HFFc6 (cell line): ENCODE measurements at places on chromosomes 4 and X. TPM values are rescaled to one million over a fixed set of nuclear protein-coding genes. Genes with fewer than 3 reads are reported as not detected.
A peak's percentile ranks its signal among the peaks of the same experiment; 100 is the strongest.

GRCh38 chrX:115595049-115595448 is 34.1 kb downstream of the PLS3 start:
- no peak for DNase-seq

GRCh38 chr4:106495476-106495875 is 126.9 kb upstream of the GIMD1 start:
- no peak for DNase-seq

DNA sequence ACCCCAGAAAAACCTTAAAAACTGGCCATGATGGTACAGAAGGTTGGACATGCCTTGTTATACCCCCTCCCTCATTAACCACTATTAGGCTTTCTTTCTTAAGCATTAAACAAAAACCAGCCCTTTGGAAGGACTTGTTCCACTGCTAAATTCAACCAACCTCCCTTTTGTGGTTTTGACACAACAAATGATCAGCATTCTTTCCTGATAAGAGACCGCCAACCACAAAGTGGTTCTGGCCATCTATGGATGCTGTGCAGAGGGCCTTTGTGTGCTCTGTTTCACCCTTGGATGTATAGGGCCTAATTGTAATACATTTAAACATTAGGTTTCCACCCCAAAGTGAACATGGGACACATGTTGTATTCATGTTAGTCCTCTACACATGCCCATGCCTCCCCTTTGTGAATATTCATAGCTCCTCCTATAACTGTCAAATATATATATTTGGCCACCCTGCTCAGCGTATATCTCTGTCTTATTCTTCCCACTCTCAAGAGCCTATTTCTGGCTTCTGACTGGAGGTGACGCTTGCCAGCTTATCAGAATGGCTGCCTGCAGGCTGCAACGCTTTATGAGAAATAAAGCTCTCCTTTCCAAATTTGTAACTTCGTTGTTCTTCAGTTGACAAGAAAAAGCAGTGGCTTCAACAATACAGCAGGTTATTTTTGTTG is 126.6 kb downstream of the NPNT start:
- DNase-seq = no peak

DNA sequence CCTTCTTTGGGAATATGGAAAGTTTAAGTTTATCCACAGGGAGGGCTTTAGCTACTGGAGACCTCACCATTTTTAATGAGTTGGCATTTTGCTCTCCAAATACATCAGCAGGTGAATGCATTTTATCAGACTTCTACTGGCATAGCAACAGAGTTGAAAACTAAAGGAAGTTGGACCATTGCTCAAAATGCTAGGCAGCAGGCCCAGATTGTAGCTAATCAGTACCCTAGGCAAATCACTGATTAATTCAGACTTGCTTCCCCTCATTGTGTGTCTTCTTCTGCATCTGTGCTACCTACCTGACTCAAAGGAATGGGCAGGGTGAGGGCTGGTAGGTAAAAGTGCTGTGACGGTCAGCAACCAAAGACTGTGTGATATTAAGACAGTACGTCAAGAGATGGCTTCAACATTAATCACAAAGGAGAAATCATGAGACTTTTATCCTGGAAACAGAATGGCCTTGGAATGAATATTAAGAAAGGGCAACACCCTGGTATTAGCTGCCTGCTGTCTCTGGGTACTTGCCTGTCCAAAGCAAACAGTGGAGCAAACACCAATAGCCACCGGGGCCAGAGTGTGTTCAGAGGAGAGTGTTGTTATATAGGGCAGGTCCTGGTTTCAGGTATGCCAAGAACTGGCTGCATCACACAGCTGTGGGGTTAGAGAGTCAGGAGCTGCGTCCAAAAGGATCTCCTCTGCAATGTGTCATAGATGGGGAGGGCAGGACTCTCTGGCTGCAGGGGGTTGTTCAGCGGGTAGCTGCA is 17.1 kb upstream of the SMIM20 start:
- no peak for DNase-seq

DNA sequence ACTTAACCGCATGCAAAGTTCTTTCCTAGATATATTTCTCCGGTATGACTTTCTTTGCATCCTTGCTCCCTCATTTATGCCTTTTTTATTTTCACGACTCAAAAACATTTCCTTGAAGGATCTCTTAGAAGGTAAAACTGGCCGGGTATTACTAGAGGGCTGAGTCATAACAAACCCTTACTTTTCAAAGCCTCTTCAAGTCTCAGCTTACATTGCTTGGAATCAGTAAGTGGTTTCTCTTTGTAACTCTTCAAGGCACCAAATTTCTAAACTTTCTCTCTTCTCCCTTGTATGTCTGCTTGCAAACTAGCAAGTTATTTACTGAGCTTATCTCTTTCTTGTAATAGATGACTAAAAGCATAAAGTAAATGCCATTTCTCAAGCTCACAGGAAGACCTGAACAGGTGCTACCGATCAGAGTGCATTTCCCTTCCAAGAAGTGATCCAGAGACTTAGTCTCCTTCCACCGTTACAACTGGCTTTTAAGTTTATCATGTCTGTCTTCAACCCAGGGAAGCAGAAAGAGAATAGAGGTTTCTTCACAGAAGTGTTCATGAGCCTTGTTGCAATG is 75.5 kb downstream of the ANXA10 start:
- no peak for DNase-seq

DNA sequence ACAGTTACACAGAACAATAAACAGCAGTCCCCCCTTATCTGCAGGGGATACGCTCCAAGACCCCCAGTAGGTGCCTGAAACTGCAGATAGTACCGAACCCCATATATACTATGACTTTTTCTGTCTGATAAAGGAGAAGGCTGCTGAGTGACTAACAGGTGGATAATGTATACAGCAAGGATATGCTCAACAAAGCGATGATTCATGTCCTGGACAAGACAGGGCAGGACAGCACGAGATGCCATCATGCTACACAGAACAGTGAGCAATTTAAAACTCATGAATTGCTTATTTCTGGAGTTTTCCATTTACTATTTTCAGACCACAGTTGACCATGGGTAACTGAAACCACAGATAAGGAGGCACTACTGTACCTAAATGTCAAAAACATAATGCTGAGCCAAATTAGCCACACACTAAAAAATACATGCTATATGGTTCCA is 76.1 kb downstream of the MANBA start:
- peak; percentile 82 for DNase-seq

GRCh38 chrX:39550795-39551361 is 546.9 kb downstream of the BCOR start:
- no peak for DNase-seq

DNA sequence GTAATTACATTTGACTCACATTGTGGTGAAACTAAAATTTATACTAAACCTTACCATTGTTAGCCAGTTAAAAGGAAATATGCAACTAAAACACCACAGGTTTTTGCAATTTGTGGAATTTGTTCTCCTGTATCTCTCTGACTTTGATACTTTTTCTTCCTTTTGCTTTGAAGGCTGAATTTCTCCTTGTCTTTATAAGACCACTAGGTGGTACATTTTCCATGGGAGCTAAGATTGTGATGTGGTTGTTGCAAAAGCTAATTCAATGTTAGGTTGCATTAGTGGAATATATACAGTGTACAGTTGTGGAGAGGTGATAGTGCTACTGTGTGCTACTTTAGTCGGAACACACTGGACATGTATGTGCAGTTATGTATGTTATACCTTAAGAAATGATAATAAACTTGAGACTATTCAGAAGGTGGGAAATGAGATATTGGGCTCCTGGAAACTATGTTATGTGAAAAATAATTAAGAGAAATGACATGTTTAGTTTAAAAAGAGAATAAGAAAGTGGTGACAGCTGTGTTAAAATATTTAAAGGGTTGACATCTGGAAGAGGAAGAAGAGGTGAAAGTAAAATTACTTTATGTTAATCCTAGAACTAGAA is 70.3 kb downstream of the ARL9 start:
- peak; percentile 45 for DNase-seq

DNA sequence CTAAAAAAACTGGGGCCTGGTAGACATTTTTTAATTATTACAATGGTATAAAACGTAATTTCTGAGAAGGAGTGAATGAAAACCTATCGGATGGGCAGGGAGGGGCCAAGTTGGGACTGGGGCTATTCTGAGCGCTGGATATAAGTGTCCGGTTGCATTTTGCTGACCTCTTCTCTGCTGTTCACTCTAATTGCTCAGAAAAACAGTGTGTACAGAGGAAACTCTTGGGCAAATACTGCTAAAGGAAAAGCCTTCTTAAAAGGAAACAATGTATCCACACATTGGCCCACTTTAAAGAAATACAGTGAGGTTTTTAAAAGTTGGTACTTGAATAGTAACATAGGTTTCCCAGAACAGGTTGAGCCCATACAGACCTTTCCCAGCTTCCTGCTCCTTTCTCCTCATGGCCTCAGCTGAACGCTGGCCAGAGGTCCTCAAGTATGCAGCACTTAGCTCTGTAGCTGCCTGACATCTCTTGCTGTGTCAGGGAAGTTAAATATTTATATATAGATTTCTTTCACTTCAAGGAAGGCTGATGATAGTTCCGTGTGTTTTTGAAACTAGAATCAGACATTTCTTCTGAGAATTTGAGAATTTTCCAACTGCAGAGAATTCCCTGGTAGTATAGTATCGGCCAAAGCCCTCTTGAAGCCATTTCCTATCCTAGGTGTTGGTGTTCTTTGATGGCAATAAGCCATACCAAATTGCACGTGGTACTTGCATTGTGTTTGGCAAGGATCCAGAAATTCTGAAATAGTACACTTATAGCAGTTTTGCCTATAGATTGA is 97.1 kb upstream of the SLC4A4 start:
- no peak for DNase-seq

The SPANXA1 gene
- 1.3 to 207 TPM in 2 of 3 replicates, not detected in the other for total RNA-seq

The PRR32 gene
- total RNA-seq = not detected in 3 replicates
